ENCODE measurements at places on chromosomes 5 and 9.

DNA sequence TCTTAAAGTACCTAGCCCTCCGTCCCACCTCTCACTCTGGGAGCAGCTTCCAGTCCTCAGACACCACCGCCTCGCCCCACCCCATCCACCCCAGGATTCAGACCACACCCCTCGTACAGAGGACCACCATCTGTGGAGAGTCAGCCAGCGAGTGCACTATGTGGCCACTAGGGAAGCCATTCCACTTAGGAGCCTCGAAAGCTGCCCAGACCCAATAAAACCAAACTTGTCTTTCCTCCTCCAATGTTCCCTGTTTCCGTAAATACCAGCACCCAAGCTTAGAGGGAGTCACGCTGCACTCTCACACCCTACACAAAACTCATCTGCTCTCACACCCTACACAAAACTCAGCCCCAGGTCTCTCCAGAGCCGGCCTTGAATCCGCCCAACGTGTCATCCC, 1.9 kb downstream of the GCNT4 start:
- no peak for DNase-seq

DNA sequence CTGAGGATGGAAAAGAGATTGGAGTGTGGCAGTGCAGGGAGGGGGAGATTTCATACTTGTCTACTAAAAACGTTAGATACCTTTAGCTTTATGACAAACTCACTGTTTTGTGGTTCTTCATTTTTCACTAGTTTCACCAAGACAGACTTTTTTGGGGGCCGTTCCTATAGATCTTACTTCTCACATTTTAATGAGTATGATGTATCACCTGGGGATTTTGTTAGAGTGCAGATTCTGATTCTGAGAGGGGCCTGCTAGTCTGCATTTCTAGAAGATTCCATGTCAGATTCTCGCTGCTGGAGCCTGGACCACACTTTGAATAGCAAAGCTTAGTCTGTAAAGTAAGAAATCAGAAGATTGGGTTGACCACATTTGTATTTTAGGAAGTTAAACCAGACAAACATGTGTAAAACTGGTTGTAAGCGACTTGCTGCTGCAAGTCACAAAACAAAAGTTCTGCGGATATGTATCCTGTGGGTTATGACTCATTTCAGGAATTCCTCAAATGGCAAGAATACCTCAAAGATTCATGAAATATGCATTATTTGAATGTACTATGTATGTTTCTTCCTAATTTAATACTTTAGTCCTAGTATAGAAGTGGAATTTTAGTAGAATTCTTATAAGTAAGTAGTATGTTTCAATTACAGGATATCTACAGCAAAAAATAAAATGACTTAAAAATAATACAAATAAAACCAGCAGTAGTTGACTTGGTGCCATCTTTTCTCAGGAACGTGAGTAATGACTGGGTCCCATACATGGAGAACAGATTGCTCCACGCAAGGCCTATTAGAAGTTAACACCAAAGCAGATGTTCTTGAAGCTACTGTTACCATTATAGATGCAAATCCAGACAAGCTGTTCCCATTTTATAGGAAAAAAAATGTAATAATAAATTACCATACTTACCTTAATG, 27.8 kb downstream of the NFIL3 start:
- DNase-seq: peak; percentile 47

GRCh38 chr9:114311571-114312512, 11.1 kb upstream of the ORM1 start:
- DNase-seq: no peak

- DNase-seq: no peak
These were observed 534.3 kb upstream of the RORB start for GRCh38 chr9:73962792-73963191.

- DNase-seq: no peak
These were observed 132.2 kb upstream of the HMHB1 start for GRCh38 chr5:143679777-143680176.

DNA sequence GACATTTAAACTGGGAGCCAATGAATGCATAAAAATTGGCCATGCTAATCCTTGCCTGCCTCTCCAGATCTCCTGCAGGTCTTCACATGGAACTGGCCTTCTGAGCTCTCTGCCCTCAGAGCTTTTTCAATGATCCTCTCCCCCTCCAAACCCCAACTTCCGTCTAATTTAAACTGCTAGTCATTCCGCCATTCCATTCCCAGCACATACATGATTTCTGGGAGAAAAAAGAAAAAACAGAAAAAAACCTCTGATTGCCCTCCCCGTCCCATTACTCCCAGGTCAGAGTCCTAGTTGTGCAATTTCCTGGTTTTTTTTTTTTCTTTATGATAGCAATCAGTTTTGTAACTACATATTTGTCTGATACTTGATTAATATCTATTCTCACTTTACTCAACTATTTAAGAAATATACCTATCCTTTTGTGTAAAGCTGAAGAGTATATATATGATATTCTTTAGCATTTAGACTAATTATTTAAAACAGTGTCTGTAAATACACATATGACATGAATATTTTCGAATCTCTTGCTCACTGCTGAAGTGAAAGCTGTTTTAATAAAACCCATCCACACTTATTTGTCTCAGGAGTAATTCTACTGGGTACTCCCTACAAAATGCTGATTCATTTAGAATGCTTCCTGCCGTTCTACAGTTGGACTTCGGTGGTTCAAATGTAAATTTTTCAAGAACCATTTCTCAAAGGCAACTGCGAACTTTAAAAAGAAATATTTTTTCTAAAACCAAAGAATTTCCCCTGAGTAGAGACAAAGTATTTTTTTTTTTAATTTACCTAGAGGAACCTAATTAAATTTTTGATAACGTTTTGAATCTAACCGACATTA, 1.6 kb downstream of the HINT1 start:
- DNase-seq: no peak

DNA sequence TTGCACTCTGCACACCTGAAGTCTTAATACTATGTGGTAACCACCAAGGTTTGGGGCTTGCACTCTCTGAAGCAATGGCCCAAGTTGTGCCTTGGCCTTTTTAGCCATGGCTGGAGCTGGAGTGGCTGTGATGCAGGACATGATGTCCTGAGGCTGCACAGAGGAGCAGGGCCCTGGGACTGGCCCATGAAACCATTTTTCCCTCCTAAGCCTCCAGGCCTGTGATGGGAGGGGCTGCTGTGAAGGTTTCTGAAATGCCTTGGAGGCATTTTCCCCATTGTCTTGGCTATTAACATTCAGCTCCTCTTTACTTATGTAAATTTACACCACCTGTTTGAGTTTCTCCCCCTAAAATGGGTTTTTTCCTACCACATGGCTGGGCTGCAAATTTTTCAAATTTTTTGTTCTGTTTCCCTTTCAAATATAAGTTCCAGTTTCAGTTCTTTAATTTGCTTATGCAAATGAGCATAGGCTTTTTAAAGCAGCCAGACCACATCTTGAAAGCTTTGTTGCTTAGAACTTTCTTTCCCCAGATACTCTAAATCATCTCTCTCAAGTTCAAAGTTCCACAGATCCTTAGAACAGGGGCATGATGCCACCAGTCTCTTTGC, 237.4 kb upstream of the DMAC1 start:
- DNase-seq: no peak

GRCh38 chr9:70798018-70798417, 323.4 kb downstream of the TRPM3 start:
- DNase-seq: no peak

- DNase-seq: no peak
These were observed 7.9 kb upstream of the ENTREP1 start for GRCh38 chr9:69317081-69317480.

- DNase-seq: no peak
These were observed 255.0 kb downstream of the SH3GL2 start for GRCh38 chr9:17833846-17834245.

GRCh38 chr5:18712936-18713485, 1078.8 kb downstream of the TAF11L14 start:
- no peak for DNase-seq

DNA sequence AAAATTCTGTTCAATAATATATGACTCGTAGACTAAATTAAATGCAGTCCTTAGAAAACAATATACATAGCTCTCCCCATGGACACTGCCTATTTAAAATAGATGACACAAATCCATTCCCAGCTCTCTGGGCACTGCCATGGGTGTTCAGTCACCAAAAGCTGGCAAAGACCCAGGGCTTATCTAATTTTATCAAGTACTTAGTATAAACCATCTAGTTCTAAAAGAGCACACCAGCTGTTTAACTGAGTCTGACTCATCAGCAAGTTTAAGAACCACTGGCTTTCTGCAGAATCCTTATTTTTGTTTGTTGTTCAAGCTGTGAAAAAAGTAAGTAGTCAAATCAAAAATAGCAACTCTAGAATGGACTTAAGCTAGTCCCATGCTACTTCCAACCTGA, 107.6 kb downstream of the PLPP1 start:
- peak; percentile 55 for DNase-seq

GRCh38 chr9:126666155-126666803, 52.6 kb downstream of the LMX1B start:
- DNase-seq: no peak

DNA sequence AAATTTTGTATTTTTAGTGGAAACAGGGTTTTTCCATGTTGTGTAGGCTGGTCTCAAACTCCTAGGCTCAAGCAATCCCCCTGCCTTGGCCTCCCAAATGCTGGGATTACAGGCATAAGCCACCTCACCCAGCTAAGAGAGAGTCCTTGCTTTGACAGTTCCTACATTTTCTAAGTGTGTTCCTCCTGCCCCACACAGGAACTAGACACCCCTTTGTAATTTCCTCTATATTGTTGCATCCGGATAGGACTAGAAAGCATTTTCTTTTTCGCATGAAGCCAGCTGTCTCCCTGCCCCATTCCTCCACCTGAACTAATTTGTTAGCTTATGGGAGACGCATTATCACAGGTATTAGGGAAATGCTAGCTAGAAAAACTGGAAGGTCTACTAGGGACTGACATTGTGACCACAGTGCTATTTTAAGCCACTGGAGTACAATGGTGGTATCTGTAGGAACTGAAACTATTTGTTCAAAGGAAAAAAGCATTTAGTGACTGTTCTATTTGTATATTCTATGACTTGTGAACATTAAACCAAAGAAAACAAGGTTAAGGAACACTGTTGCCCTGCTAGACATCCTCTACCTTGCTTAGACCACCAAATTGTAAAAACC, 214.1 kb downstream of the SMARCA2 start:
- DNase-seq: no peak

- DNase-seq: no peak
These were observed 1279.9 kb upstream of the DMAC1 start for GRCh38 chr9:9079473-9079872.

GRCh38 chr5:6592601-6593000, 40.2 kb downstream of the NSUN2 start:
- no peak for DNase-seq

- no peak for DNase-seq
These were observed 25.0 kb upstream of the CEP78 start for GRCh38 chr9:78210841-78211301.

- DNase-seq: peak; percentile 53
These were observed 158.4 kb downstream of the GABBR2 start for GRCh38 chr9:98550206-98550820.

DNA sequence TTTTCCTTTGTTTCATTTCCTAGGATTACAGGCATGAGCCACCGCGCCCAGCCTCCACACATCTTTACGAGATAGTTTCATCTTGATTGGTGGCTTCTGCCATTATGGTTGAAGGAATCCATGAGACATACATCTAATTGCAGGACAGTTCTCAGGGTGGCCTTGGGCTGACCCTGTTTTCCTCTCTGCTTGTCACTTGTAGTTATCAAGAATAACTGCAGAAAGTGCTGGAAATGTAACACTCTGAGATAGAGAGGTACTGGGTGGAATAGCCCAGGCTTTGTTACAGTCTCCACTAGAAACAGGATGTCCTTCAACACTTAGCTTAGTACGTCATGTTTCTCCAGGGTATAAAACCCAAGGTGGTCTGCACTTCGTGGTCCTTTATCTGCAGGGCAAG, 10.7 kb downstream of the UGT3A2 start:
- DNase-seq: no peak

DNA sequence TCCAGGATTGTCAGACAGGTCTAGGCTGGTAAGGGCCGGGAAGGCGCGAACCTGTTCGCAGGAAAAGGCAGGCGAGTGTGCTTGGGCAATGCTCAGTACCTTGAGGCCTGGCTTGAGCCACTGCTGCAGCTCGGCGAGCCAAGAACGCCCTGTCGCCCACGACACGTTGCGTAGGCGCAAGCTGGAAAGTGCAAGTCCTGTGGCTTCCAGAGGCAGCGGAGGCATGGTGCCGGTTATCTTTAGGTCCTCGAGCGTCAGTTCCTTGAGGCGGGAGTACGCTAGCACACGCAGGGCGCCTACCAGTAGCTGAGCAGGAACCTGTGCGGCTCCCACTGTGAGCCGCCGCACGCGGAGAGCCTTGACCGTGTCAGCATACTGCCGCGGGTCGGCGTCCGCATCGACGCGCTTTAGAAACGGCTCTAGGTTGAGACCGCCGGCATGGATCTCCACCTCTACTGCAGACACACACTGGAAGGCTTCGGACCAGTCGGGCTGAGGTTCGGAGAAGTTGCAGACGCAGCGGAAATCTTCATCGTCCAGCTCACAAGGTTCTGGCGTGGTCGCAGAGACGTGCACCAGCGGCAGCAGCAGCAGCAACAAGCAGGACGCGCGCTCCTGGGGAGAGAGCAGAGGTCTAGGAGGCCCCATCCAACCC, 482 bp downstream of the CD14 start:
- no peak for DNase-seq

DNA sequence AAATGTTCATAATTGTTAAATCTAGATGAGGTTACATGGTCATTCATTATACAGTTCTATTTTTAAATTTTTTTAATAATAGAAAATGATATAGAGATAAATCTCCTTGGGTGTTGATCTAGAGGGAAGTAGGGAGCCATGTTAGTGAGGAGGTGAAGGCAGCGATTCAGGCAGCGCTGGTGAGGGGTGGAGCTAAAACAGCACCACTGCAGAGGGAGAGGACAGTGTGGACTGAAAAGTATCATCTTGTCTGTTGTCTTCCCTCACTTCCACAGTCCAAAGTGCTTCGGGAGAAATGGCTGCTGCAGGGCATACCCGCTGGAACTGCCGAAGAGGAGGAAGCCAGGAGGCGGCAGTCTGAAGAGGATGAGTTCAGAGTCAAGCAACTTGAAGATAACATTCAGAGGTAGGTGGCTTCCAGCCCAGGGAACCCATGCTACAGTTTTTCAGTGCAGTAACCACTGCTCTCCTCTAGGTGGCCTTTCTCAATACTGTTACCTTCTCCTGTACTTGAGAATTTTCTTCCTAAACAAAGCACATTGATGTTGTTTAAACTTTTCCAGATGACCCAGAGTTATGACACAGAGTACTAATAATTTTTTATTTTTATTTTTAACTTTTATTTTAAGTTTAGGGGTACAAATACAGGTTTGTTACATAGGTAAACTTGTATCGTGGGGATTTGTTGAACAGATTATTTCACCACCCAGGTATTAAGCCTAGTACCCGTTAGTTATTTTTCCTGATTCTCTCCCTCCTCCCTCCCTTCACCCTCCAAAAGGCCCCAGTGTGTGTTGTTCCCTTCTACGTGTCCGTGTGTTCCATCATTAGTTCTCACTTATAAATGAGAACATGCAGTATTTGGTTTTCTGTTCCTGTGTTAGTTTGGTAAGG, 100.5 kb downstream of the PALM2AKAP2 start:
- DNase-seq: no peak

- no peak for DNase-seq
These were observed 2.7 kb downstream of the UBAC1 start for GRCh38 chr9:135958485-135958884.

All from AG04450 (cell line).